NCI-H1048 (cell line): ENCODE measurements at places on chromosomes 4 and X.

DNA sequence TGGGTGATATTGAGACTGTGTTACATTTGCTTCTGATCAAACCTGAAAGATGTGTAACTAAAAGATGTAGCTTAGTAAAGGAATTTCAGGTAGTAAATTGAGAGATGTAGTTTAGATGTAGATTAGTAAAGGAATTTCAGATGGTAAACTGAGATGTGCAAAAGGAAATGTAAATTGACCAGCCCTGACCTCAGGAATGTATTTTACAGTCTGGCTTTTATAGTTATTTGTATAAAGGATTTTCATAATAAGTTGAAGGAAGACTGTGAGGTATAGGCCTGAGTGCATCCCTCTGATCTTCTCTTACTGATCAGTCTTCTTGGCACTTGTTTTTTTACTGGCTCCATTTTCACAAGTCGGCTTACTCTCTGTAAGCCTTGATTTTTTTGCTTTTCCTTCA is 3.2 kb downstream of the KLHL2 start:
- no peak for DNase-seq

GRCh38 chrX:23901805-23902204 is 5.9 kb downstream of the APOO start:
- no peak for DNase-seq

GRCh38 chr4:46386570-46386969 is 3.4 kb downstream of the GABRA2 start:
- DNase-seq, result no peak

GRCh38 chr4:88497859-88498409 is 25.6 kb downstream of the PYURF start:
- DNase-seq, result no peak

GRCh38 chrX:77918568-77918967 is 8.1 kb downstream of the ATP7A start:
- DNase-seq, result no peak

GRCh38 chr4:70893790-70894189 is 8.4 kb upstream of the MOB1B start:
- no peak for DNase-seq

- DNase-seq, result no peak
Observed at GRCh38 chrX:40973619-40974018, 111.6 kb upstream of the USP9X start.

GRCh38 chr4:74362347-74362746 is 2.6 kb upstream of the EREG start:
- no peak for DNase-seq

DNA sequence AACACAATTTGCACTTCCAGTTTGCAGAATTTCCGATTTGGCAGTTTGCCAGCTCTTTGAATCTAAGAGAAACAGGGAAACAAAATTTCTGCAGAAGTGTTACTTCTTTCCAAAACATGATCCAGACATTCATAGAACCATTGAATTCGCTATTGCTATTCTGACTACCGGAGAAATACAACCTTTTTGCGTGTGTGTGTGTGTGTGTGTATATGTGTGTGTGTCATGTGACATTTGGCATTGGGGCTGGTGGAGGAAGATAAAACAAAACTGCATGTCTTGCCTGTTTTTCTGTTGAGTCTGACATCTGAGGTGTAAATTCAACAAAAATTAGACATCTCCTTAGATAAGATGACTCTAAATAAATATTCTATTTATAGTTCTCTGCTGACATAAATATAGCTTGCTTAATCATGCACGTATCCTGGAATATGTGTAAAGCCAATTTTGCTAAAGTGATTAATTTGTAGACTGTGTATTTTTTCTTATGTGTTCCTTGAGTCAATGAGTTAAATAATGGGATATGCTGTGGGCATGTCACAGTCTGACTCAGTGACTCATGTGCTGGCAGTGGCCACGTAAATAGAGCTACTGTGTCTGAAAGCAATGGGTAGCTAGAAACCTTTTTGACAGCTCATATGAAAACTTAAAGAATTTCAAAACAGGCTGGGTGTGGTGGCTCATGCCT is 98.9 kb downstream of the HPGD start:
- no peak for DNase-seq

DNA sequence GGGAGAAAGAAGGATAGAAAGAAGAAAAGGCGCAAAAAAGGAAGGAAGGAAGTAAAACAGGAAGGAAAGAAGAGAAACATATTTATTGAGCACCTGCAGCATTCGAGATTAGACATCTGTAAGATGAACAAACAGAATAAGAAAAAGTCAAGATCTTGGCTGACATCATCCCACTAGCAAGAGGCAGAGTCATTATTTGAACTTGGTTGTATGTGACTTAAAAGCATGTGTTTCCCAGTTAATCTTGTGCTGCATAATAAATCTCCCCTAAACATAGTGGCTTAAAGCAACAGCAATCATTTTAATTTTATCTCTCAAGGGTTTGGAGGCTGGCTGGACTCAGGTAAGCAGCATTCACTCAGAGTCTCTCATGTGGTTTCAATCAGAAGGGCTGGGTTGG is 38.5 kb upstream of the COX7B2 start:
- DNase-seq, result no peak

- DNase-seq, result no peak
Observed at GRCh38 chrX:115174548-115174947, 14.7 kb upstream of the RBMXL3 start.

- no peak for DNase-seq
Observed at GRCh38 chrX:47293106-47293505, 60.3 kb downstream of the USP11 start.

- DNase-seq, result no peak
Observed at GRCh38 chr4:17189759-17190158, 291.3 kb upstream of the LDB2 start.

- no peak for DNase-seq
Observed at GRCh38 chrX:107549504-107549903, 78.8 kb upstream of the PRPS1 start.

DNA sequence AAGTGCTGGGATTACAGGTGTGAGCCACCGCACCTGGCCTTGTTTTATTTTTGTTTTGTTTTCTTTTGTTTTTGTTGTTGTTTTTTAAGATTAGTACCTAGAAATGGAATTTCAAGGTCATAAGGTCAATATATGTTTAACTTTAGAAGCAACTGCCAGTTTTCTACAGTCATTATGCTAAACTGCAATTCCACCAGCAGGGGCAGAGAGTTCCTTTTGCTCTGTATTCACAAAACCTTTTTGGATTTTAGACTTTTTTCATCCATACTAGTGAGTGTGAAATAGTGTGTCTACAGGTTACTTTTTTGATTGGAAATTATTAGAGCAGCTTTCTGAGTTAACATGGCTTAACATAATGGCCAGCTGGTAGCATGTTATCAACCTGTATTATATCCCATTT is 580.6 kb downstream of the TRIML1 start:
- no peak for DNase-seq

GRCh38 chrX:134711135-134711921 is 53.1 kb upstream of the PLAC1 start:
- DNase-seq, result no peak

- DNase-seq, result no peak
Observed at GRCh38 chr4:2364654-2365053, 53.8 kb downstream of the ZFYVE28 start.

DNA sequence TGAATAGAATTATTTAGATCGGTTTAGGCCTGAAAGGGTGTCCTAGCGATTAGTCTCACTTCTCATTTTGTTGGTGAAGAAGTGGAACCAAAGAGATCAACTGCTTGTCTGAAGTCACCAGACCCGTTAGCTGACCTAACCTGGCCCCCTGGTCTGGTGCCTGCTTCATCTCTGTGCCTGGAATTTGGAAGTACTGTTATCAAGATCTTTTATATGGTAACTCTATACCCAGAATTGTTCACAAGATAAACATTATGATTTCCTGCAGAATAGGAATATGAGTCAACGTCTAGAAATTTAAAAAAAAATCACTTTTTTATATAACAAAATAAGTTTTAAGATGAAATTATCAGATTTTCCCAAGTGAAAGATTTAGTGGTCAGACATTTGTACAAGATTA is 37.2 kb downstream of the LRP2BP start:
- DNase-seq, result no peak

GRCh38 chr4:128979934-128980333 is 113.4 kb downstream of the SCLT1 start:
- DNase-seq, result no peak
